ENCODE measurements at places on chromosomes 1 and 21.
A peak's percentile ranks its signal among the peaks of the same experiment; 100 is the strongest.

DNA sequence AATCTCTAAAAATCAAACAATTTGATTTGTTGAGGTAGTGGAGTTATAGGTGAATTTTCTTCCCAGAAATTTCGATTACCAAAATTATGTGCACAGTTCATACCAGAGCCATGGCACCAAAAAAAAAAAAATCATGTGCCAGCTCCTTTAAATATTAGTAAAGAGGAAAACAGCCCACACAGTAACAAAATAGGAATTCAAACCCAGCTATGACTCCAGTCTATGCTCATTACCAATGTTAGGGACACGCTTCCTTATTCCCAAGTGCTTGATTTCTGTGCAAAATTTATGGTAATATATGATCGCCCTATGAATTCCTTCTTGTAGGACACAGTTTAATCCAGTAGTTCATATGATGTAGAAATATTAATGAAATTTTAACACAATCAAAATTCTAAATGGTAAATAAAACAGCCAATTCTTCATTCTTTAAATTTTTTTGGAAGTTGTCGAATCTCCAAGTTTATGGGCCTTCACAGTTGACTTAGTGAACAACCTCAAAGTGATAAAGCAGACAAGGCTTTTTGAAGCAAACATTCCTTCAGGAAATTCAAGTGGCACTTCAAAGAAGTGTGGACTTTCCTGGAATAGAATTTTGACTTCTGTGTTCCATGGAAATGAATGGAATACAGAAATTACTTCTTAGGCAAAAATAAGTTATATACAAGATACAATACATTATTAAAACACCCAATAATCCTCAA is 1.9 kb downstream of the TOR1AIP2 start:
- no peak for DNase-seq

DNA sequence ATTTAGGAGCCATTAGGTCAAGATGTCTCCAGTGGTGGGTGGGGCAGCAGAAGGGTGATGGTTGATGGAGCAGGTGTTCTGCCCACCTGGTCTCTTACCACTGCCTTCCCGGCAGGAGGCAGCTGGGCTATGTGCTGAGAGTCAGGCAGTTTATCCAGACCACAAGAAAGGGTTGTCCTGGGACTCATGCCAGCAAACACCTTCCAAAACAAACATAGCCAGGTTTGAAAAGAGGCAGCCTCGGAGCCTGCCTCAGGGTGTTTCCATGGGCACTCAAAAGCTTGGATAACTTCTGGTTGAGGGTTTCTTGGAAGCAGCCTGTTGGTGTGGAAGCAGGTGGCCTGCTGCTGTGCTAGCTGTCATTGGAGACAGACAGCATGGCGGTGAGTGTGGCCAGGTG is 187.2 kb downstream of the PCP4 start:
- DNase-seq = no peak

GRCh38 chr1:64678366-64678765 is 66.5 kb upstream of the RAVER2 start:
- DNase-seq = no peak

DNA sequence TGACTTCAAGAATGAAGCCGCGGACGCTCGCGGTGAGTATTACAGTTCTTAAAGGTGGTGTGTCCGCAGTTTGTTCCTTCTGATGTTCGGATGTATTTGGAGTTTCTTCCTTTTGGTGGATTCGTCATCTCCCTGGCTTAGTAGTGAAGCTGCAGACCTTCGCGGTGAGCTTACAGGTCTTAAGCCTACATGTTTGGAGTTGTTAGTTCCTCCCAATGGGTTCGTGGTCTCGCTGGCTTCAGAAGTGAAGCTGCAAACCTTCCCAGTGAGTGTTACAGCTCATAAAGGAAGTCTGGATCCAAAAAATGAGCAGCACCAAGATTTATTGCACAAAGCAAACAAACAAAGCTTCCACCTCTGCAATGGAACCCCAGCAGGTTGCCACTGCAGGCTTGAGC is 14.7 kb downstream of the LDLRAD1 start:
- DNase-seq = no peak

DNA sequence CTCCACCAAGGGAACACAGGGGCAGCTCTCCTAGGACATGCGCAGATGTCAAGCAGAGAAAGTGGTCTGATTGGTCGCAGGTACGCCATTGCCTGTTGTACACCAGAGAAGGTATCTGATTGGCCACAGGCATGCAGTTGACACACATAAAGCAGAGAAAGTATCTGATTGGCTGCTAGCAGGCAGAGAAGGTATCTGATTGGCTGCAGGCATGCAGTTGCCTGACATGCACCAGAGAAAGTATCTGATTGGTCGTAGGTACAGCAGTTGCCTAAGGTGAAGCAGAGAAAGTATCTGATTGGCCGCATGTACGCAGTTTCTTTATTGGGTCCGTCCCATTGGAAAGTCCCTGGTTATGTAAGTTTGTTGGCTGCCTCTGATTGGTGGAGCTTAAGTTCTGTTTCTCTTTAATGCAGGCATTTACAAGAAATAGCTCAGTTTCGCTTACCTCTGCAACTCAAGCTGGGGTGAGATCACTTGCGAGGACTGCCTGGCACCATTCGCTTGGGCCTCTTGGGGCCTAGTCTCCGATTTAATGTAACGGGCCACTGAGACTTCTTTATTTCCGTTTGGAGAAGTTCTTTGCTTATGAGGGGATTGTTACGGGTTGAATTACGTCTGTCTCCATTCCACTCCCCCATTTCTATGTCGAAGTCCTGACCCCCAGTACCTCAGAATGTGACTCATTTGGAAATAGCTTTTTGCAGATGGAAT is 74.2 kb downstream of the SIK1 start:
- DNase-seq = no peak

DNA sequence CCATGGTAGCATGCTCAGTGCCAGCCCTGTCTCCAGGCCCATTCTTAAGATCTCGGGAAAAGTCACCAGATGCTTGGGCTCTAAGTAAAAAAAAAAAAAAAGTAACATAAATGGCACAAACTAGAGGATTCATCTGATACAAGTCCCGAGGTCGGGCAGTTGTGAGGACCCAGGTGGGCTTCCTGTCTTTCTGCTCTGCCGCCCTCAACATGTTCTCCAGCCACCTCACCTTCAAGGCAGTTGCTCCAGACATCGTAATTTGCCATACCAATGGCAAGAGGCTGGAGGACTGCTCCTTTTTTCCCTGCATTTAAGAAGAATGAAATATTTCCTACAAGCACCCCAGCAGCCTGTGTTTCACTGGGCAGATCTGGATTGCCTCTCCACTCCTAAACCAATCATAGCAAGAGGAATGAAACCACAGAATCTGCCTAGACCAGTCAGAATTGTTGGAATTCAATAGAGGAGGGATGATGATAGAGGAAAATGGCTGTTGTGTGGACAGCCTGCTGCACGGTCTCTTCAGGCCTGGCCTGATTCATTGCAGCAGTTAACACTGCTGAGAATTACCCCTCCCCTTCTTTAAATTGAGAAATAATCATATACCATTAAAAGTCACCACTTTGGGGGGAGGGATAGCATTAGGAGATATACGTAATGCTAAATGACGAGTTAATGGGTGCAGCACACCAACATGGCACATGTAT is 5.4 kb downstream of the HMGN2 start:
- DNase-seq = no peak

- no peak for DNase-seq
These were observed 216.9 kb downstream of the RYR2 start for GRCh38 chr1:237258871-237259270.

GRCh38 chr1:246372559-246372958 is 134.5 kb downstream of the SMYD3 start:
- DNase-seq = no peak

GRCh38 chr1:19772053-19772452 is 27.7 kb downstream of the TMCO4 start:
- no peak for DNase-seq

- no peak for DNase-seq
These were observed 9.8 kb downstream of the FBXO42 start for GRCh38 chr1:16342331-16343062.

GRCh38 chr1:204151552-204152309 is at the start of gene ETNK2:
Gene ETNK2 (minus strand): TSS chr1:204152044. CDS start chr1:204151852, 192 bp downstream.
- peak; percentile 23 for DNase-seq

GRCh38 chr1:20496241-20496661 is 10.2 kb upstream of the CAMK2N1 start:
- no peak for DNase-seq

GRCh38 chr1:5256793-5257192 is 602.4 kb downstream of the AJAP1 start:
- DNase-seq = no peak

- DNase-seq = no peak
These were observed 66.2 kb upstream of the PALMD start for GRCh38 chr1:99579691-99580172.

DNA sequence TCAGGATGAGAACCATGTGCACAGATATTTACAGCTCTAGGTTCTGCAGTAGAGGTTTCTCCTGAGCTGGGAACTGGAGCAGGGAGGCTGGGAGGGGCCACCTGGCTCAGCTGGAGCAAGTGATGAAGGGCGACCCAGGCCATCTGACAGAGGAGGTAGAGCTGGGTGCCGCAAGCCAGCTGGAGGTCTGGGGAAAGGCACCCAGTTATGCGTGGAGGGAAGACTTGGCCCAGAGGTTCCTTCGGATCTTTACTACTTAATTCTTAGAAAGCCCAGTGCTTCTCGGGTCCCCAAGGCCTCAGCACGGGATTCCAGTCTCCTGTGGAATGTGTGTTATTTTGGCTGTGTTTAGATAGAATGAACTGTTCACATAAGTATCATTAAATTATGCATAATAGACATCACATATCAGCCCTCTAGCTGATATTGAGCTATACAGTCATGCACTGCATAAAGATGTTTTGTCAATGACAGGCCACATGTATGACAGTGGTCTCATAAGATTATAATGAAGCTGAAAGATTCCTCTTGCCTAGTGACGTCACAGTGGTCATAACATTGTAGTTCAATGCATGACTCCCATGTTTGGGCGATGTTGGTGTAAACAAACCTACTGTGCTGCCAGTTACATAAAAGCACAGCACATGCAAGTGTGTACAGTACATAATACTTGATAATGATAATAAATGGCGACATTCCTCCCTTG is 245.1 kb downstream of the RHOU start:
- no peak for DNase-seq

GRCh38 chr21:16570171-16570570 is 840.4 kb downstream of the USP25 start:
- DNase-seq = no peak

GRCh38 chr1:39268112-39268581 is 63.7 kb downstream of the MACF1 start:
- DNase-seq = no peak

- no peak for DNase-seq
These were observed 301.9 kb upstream of the RUNX1 start for GRCh38 chr21:35350965-35351364.

DNA sequence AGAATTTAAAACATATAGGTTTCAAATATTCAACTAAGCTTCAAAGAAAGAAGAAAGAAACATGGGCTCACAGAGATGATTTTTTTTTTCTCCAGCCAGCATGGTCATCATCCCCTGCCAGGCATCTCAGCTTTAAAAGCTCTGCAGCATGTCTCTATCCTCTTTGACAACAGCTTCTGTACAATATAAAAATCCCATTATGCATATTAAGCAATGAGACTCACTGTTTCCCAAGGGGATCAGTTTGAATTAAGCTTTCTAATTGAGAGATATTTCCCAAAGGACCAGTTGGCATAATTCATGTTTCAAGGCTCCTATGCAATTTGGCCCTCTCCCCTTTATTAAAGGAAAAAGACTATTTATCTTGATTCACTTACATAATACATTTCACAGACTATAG is 220.3 kb downstream of the GRIK1 start:
- DNase-seq = no peak

GRCh38 chr1:214989341-214989740 is 93.2 kb upstream of the KCNK2 start:
- no peak for DNase-seq

DNA sequence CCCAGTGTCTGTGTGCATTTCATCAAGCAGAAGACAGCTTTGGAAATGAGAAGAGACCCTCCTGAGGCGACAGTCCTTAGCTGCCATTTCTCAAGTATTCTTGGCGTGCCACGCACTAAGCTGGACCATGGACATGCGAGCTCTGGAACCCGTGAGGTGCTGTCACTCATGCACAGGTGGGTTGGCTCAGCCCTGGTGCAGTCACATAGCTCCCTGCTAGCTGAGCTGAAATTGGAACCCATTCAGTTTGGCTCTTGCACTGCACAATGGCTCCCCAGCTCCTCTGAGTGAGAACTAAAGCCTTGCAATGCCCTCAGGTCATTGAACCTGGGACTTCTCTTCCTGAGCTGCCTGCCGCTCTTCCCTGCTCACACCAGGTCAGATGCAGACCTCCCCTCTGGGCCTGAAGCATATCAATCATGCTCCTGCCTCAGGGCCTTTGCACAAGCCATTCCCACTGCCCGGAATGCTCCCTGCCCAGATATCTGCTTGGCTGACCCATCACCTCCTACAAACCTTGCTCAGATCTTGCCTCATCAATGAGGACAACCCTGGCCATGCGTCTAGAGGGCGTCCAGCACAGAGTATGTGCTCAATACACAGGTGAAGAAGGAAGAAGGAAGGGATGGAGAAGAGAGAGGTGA is 6.3 kb upstream of the SRARP start:
- DNase-seq = no peak

DNA sequence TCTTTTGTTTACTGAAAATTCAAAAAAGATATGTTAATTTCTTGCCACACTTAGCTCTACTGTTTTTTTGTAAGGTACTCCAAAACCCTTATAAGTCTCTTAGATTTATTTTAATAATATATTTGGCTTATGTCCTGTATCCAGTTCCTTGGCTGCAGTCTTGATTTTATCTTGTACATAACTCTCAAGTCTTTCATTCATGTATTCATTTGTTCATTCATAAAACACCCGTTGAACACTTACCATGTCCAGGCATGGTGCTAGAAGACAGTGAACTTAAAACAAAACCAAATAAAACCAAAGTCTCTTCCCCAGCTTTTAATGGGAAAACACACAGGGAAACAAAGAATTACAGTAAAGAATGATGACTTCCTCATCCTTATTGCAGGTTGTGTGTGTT is 215.8 kb downstream of the FGGY start:
- no peak for DNase-seq

- DNase-seq = no peak
These were observed 399.0 kb downstream of the KCNT2 start for GRCh38 chr1:196209265-196209664.

GRCh38 chr1:44405031-44405797 is at the start of gene RNF220:
Gene RNF220 (plus strand): TSS chr1:44405255.
- DNase-seq = no peak

DNA sequence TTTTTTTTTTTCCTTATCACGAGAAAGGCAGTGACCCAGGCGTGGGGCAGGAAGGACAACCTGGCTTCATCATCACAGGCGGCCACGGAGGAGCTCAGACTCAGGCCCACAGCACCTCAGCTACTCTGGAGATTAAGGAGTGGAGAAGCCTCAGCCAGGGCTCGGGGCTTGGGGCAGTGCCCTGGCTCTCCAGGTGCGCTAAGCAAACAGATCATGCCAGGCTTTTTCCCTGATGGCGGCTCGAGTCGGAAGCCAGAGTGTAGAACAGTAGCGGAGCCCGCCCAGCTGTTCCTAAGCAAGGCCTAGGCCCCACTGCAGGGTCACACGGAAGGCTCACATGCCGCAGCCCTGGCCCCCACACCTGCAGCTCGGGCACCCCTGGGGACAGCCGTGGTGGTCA is 70.7 kb downstream of the AGPAT3 start:
- no peak for DNase-seq

Data from stimulated activated CD4-positive, alpha-beta T cell treated with anti-CD3 and anti-CD28 coated beads, Interleukin-2, amount 100 ng/mL, for 48 hours (primary cell).